CD4-positive, alpha-beta T cell treated with Interleukin-4 for 1 hour (primary cell): ENCODE measurements at places on chromosomes 6 and 20.
A peak's percentile ranks its signal among the peaks of the same experiment; 100 is the strongest.

DNA sequence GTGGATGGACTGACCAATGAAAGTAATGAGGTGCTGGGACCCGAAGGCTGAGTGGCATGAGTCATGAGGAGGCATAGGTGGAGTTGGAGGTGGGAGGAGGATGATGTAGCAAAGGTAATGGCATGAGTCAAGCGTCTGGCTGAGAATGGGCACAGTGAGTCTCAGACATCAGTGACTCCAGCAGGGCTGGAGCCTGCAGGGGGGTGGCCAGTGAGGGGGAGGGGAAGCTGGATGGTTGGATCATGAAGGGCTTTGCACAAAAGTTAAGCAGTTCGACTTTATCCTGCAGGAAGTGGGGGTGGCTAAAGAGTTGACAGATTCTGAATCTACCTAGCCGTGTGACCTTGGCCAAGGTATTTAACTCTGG, 99.0 kb upstream of the IYD start:
- DNase-seq = no peak

DNA sequence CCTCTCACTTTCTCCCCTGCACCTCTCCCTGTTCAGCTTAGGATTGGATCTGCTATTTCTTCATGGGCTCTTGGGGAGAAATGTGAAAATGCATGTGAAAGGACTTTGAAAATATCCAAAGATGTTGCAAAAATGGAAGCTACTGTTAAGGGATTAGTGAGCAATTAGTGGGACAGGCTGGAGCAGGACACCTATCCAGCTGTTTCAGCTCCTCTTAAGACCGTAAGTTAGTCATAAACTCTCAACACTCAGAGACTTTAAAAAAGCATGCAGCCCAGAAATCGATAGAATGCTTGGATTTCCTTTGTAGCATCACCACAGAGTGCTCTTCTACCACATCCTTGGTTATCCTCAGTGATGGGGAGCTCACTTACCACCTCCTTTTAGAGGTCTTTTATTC, 88.7 kb downstream of the SLC24A3 start:
- DNase-seq = no peak

GRCh38 chr20:21102603-21103311, 3.4 kb downstream of the LINC00237 start:
- peak; percentile 36 for DNase-seq

DNA sequence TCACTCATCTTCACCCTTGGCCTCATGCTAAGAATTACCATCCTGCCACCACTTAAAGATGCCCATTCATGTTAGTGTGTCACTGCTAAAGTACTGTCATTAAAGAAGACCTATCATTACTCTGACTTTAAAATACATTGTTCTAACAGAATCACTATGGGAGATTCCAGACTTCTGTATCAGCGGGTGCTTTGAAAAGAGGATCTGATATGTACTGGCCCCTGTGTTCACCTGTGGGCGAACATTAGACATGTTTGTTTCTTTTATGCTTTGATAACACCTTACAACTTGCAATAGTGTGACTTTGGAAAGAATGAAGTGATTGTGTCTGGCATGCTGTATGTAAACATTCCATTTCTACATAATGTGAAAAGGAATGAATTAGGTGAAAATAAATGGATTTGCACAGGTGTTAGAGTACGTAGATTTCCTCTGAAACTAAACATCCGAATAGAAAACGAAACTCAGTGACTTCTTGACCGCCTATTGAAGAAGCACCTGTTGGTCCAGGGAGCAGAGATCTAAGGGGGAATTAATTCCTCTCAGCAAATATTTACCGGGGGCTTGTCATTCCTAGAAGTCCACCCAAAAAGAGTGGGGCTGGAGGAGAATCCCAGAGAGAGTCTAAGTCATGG, 132.3 kb downstream of the CARMIL1 start:
- DNase-seq = no peak

GRCh38 chr20:51854921-51855320, 52.6 kb upstream of the SALL4 start:
- no peak for DNase-seq

DNA sequence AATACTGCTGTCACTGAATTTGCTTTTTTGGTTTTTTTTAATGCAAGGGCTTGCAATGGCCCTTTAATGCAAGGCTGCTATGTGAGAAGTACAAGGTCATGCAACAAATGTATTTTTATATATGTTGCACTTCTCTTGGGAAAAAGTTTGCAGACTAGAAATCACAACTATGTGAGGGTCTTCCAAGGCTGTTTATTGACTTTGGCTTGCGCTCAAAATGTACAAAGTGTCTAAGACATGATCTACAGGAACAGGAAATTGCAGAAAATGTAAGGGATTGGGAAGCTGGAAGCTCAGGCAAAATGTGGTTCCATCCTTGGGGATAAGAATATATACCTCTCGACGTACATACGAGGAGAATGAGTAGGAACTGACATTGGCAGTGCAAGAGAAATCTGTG, 92.2 kb upstream of the F13A1 start:
- no peak for DNase-seq

- no peak for DNase-seq
Measured at GRCh38 chr6:6224933-6225486, 95.5 kb downstream of the F13A1 start.

- DNase-seq = no peak
Measured at GRCh38 chr6:148888856-148889255, 142.0 kb downstream of the UST start.

DNA sequence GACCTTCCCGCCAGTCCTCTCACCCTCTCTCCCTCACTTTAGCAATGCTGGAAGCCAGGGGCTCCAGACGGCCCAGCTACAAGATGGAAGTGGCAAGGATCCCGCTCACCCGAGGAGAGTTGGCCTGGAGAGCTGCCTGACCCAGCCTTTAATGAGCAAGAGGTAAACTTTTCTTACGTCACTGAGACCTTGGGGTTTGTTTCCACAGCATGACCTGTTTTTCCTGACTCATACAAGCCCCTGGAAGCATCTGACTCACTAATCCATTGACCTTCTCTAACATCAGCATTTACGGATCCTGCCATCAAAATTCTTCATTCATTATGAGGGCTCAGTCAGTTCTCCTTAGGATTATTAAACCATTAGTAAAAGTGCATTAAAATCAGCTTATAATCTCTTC, 120.4 kb downstream of the MYLK4 start:
- no peak for DNase-seq

- DNase-seq = no peak
Measured at GRCh38 chr6:149500096-149500495, 15.3 kb upstream of the ZC3H12D start.

- DNase-seq = no peak
Measured at GRCh38 chr6:104887350-104887749, 27.6 kb upstream of the HACE1 start.

DNA sequence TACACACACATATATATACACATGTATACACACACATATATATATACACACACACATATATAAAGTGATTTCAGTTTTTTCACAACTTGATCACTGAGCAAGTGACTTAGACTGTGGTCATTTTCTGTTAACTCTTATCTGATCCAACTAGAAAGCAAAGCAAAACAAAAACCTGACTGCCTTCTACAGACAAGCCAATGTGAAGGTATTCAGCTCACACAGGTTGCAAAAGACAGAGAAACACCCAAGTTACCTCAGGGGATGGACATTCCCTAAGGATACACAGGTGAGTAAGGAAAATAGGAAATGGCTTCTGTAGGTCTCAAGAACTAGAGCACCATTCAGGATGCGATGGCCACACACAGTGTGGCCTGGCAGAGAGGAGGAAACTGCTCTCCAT, 58.4 kb upstream of the IER3 start:
- DNase-seq = no peak

DNA sequence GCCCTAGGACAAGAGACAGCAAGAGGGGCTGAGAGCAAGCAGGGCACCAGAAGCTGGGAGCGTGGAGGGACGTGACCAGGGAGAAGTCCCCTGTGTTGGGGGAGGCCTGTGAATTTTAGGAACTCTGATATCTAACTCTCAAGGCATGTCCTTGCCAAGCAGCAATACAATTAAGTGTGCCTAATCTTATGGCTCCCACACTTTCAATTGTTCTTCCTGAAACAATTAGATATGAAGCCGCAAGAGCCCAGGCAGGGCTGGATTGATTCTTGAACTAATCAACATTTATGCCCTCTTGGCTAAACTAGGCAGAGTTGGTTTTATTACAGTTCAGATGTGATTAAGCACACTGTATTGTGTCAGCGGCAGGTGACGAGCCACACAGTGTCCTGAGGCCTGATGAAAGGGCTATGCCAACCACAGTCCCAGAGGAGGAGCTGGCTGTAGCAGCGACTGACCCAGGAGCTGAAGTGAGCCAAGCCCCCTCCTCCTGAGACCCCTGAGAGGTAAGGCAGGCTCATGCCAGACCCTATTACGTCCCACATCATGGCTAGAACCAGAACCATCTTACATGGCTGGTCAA, 4.2 kb upstream of the MAVS start:
- no peak for DNase-seq

DNA sequence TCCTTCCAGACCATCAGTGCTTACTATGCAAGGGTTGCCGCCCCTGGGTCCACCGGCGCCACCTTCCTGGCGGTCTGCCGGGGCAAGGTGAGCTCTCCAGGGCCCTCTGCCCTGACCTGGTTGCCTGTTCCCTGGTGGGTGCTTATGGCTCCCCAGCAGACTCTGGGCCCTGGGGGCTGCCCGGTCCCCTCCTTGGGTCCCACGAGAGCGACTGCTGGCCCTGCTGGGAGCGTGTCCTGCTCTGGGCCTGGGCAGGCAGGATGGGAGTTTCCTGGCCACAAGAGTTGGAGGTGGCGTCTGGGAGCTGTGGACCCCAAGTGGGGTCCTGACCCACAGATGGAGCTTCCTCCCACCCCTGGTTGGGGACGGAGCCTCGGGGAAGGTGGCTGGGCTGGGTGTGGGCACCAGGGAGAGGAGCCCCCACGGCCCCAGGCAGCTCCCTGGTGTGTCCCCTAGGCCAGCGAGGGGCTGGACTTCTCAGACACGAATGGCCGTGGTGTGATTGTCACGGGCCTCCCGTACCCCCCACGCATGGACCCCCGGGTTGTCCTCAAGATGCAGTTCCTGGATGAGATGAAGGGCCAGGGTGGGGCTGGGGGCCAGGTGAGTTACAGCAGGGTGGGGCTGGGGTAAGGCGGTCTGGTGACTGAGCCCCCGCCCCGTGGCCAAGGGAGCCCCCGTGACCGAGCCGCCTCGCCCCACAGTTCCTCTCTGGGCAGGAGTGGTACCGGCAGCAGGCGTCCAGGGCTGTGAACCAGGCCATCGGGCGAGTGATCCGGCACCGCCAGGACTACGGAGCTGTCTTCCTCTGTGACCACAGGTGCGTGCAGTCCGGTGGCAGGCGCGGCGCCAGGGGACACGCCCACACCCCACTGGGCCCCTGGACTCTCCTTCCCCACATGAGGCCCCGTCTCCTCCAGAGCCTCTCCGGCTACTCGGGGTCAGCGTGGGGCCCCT, 7.1 kb upstream of the TNFRSF6B start:
- DNase-seq = no peak

DNA sequence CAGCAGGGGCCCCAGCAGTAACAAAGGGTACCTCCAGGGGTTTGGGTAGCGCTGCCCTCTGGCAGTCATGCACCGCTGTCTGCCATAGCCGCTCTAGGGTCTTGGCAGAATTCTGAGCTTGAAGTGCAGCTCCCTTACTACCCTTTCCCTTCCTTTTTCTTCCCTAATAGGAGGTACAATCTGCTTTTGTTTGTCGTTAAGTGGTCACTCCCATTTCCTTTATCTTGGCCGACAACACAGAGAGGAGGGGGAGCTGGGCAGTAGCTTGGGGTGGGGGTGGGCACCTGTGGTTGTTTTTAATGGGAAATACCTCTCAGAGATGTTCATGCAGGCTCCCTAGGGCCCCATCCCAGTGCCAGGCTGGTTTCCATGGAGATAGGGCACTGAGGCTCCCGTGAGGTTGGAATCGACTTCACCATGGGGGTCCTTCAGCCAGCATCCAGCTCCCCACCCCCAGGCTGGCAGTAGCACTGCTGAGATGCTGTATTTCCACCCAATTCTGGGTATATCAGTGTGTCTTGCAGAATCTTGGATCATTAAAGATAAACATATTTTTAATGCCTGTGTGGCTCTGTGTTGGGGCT, 18.6 kb downstream of the CCDC167 start:
- DNase-seq = no peak

DNA sequence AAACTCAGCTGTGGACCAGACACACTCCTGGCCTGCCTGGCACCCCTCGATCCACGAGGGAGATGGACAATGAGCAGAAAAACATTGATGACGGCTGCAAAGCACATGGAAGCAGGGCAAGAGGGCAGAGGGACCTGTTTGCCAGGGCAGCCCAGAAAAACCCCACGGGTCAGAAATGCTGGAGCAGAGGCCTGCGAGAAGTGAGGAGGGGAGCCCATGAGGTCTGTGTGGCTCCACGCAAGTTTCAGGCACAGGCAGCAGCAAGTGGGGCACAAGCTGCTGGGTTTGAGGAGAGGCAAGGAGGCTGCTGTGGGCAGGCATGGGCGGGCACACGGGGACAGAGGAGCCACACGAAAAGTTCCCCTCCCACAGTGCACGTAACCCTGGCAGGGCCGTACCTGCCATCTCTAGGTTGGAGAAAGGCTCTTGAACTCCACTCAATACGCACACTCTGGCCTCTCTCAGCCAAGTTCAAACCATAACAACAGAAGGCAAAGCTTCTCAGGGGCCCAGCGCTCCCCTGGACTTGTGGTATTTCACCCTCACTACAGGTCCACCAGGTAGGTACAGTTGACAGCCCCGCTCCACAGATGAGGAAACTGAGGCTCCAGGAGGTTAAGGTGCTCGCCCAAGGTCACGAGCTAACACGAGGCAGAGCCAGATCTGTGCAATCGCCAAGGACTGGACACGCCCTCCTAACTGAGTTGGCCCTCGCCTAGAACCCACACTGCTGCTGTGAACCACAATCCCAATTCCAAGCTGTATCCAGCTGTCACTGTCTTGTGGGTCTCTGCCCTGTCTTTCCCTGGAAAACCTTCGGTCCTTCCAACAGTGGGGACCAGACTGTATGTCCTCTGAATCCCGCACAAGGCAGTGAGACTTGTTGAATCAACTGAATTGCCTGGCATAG, 108.2 kb downstream of the NOL4L start:
- no peak for DNase-seq

- no peak for DNase-seq
Measured at GRCh38 chr6:45836984-45837383, 178.7 kb downstream of the CLIC5 start.

DNA sequence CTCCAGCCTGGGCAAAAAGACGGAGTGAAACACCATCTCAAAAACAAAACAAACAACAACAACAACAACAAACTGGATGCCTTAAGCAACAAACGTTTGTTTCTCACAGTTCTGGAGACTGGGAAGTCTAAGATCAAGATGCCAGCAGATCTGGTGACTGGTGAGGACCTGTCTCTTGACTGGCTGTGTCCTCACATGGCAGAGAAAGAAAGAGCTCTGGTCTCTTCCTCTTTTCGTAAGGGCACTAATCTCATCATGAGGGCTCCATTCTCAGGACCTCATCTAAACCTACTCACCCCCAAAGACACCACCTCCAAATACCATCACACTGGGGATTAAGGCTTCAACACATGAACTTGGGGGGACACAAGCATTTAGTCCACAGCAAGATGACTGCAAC, 13.5 kb upstream of the GFOD1 start:
- DNase-seq = no peak

DNA sequence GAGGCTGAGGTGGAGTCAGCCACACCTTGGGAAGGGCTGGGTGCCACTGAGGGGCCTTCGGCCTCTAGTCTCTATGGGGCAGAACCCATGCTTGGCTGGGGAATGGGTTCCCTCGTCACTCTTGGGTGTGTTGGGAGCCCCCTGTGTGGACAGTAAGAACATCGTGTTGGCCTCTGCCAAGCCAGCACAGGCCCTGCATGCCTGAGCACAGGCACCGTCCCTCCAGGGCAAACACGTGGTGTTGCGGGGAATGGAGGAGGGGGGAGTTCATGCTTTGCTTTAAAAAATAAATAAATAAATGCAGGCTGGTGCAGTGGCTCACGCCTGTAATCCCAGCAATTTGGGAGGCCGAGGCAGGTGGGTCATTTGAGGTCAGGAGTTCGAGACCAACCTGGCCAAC, 63.0 kb downstream of the EZR start:
- no peak for DNase-seq
